ENCODE measurements at places on chromosomes 1 and 21.

- DNase-seq = no peak
These were observed 15.9 kb upstream of the GPR25 start for GRCh38 chr1:200856716-200857357.

DNA sequence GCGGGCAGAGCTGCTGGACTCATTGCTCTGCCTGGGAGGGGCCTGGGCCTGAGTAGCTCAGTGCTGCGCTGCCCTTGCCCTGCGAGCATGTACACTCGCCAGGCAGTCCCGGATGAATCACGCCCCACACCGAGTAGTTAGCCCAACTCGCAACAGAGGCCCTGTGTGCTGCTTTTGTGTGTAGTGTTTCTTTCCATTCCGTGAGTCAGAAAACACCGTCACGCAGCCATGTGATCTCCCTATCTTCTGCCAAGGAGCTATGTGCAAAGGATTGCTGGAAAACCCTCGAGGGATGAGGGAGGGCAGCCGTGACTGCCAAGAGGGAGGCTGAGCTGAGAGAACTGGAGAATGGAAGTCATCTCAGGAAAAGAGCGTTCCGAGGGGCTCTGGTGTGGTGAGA lies 37.3 kb downstream of the NENF start:
- peak; percentile 92 for DNase-seq

DNA sequence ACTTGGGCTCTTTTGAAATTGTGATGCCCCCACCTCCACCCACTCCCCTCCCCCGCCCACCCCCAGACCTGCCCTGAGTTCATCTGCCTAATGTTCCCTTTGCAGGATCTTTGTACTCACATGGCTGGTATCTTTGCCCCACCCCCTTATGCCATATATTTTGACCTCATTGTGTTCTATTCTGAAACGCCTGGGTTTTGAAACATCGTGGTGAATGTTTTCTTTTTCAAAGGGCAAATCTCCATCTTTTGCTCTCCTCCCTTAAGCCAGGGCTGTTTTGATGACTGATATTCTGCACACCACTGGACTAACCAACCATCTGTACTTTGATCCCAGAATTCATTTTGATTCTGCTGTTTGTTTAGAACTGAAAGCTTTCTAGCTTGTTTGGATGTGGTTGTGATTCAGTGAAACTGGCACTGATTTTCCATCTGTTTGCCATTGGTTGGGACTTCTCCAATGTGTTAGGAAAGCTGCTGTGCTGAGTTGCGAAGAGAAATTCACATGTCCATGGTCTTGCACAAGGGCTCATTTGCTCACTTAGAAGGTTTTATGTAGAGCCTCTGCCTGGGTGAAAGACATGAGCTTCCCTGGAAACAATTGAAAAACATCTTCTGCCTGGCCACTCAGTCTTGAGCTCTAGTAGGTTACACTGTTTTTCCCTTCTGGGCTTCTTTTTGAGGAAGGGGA lies 16.5 kb downstream of the SMAP2 start:
- no peak for DNase-seq

GRCh38 chr1:228340686-228341449 lies 65.8 kb downstream of the TRIM11 start:
- peak; percentile 56 for DNase-seq

- no peak for DNase-seq
These were observed 13.1 kb upstream of the LPGAT1 start for GRCh38 chr1:211843507-211844298.

DNA sequence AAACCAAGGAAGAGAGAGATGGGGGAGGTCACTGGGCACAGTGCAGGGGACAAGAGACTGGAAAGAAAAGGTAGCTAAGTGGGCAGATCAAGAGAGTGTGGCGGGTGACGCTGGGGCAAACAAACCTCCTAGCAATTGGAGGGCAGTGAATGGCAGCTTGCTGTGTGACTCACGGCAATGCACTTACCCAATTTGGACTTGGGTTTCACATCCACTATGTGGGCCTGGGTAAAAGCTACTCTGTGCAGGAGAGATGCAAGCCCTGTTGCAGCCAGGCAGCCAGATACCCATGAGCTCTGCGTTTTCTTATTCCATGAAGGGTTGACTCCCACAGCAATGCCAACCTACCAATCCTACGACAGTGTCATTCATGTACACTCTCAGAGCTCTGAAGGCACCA lies 9.5 kb downstream of the PLXNA2 start:
- DNase-seq = no peak

GRCh38 chr1:108117945-108118902 lies 81.9 kb downstream of the SLC25A24 start:
- no peak for DNase-seq

GRCh38 chr1:68495532-68495931 lies 1.4 kb downstream of the DEPDC1 start:
- no peak for DNase-seq

- DNase-seq = no peak
These were observed 17.2 kb downstream of the MTHFR start for GRCh38 chr1:11788549-11789053.

DNA sequence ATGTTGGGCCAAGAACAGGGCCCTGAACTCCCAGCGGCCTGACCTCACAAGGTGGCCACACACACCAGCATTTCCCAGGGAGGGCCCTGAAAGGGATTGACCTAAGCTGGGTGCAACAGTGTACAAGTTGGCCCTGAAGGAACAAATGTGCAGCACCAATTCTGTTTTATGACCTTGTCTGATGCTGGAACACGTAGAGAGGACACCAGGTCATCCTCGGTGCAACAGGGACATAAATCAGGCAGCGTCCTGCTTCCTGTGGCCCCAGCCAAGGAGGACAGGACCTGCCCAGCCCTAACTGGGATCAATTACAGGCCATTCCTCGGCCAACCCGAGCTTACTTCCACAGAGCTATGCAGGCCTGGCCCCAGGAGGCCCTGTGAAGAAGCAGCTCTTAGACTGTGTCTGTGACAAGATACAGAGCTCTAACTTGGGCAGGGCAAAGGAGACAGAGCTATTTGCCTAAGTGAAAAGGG lies 12.8 kb upstream of the PHC2 start:
- DNase-seq = no peak

- DNase-seq = no peak
These were observed 105.5 kb downstream of the NRIP1 start for GRCh38 chr21:14959343-14959742.

DNA sequence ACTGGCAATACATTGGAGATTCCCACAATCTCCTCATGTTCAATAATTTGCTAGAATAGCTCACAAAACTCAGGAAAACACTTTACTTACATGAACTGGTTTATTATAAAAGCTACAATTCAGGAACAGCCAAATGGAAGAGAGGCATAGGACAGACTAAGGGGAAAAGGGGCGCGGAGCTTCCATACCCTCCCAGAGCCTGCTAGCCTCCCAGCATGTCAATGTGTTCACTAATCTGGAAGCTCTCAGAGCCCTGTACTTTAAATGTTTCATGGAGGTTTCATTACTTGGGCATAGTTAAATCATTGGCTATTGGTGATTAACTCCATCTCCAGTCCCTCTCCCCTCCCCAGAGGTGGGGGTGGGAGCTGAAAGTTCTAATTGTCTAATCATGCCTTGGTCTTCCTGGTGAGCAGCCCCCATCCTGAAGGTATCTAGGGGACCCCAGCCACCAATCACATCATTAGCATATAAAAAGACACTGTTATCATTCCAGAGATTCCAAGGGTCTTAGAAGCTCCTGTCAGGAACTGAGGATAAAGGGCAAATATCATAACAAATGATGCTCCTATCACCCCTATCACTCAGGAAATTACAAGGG lies 10.9 kb upstream of the DMRTB1 start:
- DNase-seq = no peak

DNA sequence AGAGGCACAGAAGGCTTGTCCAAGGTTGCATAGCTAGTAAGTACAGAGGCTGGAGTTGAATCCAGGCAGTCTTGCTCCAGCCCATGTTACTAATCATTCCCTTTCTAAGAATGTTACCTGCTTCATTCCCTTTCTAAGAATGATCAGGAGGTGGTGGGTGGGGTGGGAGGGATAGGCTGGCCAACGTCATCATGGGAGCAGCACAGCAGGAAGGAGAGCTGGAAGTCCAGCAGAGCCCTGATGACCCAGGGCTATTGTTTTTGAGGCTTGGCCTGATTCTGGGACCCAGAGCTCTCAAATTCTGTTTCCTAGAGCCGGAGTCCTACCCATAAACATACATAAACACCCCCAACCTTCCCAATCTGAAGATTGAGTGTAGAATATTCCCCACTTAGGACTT lies 11.8 kb upstream of the CSF1 start:
- no peak for DNase-seq

GRCh38 chr1:143680304-143680703 lies 291.5 kb downstream of the FAM72C start:
- no peak for DNase-seq

DNA sequence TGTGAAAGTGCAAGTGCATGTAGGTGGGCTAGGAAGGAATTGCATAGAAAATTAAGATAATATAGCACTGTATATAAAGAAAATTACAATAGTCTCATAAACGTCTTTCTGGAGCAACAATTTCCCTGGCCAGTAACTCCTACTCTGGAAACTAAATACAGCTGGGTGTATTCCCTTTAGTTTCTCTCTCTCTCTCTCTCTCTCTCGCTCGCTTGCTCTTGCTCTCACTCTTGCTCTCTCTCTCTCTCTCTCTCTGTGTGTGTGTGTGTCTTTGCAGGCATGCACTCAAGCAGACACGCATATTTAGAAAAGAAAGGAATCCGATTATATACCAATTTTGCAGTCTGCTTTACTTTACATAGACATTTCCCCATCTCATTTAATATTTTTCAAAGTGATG lies 14.7 kb downstream of the S100A10 start:
- no peak for DNase-seq

- no peak for DNase-seq
These were observed 198.7 kb downstream of the KCNJ6 start for GRCh38 chr21:37717534-37717933.

DNA sequence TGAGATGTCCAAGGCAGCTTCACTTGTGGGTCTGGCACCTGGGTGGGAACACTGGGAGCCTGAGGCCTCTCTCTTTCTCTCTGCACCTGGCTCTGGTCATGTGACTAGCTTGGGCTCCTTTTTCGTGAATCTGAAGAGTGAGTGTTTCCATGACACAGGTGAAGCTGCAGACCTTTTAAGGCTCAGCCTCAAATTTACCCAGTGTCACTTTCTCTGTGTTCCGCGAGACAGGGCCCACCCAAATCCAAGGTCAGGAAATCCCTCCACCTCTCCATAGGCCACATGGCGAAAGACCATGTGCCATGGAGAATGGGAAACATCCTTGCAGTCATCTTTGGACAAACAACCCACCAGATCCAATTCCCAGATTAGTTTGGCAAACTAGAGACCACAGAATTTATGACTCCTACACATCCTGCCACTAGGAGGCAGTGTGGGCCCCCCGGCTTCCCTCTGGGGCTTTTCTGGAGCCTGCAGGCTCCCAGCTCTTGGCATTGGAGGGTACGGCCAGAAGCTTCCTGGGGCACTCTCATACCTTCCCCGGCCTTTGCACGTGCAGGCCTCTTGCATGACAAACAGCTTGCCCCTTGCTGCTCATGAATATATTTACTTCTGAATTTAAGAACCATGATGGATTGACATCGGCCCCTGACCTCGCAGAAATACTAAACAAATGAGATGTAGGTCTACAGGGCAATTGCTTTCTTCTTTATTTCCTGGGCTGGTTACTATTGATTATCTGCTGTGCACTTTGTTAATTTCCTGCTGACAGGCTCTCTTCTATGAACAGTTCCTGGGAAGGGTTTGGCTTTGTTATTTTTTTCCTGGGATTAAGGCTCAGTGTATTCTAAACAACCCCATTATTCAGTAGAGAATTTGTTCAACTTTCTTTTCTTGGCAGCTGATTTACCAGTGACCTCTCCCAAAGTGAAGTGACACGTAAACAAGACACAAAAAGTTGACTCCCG lies 180.7 kb downstream of the KAZN start:
- no peak for DNase-seq

Measured in sciatic nerve (tissue), 2 donors.